ENCODE measurements at places on chromosomes 6 and 20. TPM values are rescaled to one million over a fixed set of nuclear protein-coding genes. Genes with fewer than 3 reads are reported as not detected.

C20orf144 gene
- under 0.01 TPM for total RNA-seq

LINC00237 gene
- not detected for total RNA-seq

SYCP2 gene
- 0.51 TPM for total RNA-seq

RNF144B gene
- 0.83 TPM for total RNA-seq

OPRM1 gene
- not detected for total RNA-seq

C4A gene
- 46.0 TPM for total RNA-seq

All from fibroblast of lung (primary cell).